Right forelimb (tissue), 1 donor: ENCODE measurements at places on chromosomes 12 and 14.

- DNase-seq, result no peak
Measured at GRCh38 chr12:121300083-121300819, 3.7 kb upstream of the CAMKK2 start.

- DNase-seq, result no peak
Measured at GRCh38 chr12:103880299-103881142, 39.5 kb upstream of the NT5DC3 start.

DNA sequence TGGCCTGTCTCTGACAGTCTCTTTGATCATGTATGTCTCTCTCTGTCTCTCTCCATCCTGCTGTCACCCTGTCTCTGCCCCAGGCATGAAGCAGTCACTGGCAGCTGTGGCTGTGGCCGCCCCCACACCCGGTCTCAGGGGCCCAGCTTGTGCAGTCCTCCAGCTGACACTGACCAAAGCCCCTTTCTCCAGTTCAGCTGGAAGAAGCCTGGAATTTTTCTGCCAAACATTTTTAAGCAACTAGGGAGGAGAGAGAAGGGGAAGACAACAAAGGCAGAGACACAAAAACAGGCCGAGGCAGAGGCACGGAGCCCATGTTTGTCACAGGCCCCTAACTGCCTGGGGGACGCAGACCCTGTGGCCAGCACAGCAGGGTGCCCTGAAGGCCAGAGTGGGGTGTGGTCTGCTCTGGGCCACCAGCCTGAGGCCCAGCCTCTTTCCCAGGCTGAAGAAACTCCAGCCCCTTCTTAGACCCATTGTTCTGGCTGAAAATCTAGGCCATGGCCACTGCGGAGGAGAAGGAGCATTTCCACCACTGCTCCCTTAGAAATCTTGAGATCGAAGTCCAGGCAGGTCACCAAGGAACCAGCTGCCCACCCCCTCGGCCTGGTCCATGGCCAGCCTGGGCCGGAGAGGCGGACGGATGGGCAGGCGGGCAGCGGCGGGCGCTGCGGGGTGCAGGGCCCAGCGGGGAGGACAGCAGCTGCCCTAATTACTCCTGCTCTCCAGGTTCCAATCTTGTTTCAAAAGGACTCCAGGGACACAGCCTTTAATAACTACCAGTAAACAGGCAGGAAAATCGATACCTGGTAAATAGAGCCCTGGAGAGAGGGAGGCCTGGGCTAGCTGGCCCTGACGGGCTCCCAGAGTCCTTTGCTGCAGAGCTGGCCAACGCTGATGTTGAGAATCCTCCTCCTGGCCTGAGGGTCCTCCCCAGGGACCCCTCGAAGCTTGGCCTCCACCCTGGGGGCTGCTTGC is 14.9 kb downstream of the DTX1 start:
- DNase-seq, result no peak

- no peak for DNase-seq
Measured at GRCh38 chr12:55935738-55936151, 4.8 kb downstream of the DGKA start.

- DNase-seq, result no peak
Measured at GRCh38 chr12:99600388-99600787, 47.2 kb upstream of the GARIN6 start.

GRCh38 chr12:26704684-26705460 is 128.1 kb downstream of the ITPR2 start:
- DNase-seq, result no peak

DNA sequence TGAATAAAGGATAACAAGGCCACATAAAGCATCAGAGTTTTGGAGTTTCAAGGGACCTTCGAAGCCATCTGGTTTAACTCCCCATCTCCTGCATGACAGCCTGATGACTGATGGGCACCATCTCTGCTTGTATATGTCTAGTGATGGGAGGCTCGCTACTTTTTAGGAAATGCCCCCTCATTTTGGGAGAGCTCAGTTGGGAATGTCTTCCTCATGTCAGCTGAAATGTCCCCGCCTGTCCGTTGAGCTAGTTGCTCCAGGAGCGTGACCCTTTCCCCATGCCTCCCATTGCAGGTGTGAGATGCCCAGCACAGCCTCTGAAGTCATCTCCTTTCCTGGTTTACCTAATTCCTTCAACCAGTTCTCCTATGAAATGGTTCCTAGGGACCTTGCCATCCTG is 69.6 kb upstream of the CAPRIN2 start:
- DNase-seq, result no peak

GRCh38 chr12:3523058-3523457 is 32.1 kb downstream of the PRMT8 start:
- DNase-seq, result no peak

GRCh38 chr12:87679251-87679650 is 349.9 kb downstream of the C12orf50 start:
- DNase-seq, result no peak

GRCh38 chr14:103803661-103804060 is 43.7 kb downstream of the PPP1R13B start:
- DNase-seq, result no peak

DNA sequence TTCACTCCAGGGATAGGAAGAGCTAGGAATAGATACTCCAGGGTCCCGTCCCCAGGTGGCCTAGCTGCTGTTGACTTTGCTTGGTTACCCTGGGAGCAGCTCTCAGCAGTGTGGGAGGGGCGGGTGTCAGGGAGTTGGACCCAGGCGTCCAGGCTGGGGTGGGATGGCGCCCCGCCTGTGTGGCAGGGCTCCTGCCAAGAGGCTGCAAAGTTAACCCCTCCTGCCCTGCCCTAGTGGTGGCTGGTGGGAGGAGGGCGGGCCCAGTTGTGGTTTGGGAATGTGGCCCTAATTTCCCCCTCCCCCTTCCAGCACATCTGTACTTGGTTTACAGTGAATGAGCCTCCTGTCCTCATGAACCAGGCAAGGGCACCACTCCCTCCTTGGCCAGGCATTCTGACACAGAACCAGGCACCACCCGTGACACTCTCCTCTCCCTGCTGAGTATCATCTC is 1.7 kb upstream of the RARG start:
- no peak for DNase-seq

GRCh38 chr12:121538699-121539061 is 42.1 kb downstream of the KDM2B start:
- DNase-seq, result no peak

DNA sequence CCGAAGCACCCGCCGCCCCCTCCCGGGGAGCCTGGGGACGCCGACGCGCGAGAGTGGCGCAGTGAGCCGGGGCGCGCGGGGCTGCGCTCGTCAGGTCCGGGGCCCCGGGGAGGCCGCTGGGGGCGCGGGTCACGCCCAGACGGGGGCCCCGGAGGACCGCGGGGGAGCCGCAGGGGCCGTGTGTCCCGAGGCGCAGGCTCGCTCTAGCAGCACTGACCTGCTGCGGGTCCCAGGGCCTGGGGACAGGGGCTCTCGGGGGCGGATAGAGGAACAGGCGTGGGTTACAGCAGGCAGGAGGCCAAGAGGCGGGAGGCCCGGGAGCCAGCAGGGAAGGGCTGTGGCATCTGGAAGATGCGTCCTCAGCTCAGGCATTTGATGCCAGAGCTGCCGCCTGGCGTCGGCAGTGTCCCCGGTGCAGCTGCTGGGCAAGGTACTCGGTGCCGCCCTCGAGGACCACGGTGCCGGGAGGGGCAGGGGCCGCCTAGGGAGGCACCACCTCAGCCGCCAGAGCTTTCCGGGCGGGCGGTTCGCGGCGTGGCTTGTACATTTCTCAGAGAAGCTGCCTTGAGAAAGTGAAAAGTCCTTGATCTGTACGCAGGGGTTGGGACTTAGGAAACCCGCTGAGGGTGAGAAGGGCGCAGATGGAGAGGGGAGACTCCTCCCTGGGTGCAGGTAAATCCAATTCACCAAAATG is 1.2 kb downstream of the WNT5B start:
- peak; percentile 73 for DNase-seq

DNA sequence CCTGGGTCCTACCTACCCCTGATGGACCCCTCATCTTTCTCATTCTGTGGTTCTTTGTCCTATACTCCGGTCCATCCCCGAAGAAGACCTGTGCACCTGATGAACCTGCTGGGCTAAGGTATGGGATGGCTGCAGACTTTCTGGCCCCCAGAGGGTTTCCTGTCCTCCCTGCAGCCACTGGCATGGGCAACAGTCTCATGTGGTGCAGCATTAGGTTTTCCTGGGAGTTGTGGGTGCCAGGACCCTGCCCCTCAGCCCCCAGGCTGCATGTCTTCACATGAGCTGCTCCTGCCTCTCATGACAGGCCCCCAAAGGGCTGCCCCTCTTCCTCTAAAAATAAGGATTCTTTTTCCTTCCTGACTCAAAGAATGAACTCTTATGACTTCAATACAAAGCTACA is 72.3 kb upstream of the GPR68 start:
- DNase-seq, result no peak

- DNase-seq, result no peak
Measured at GRCh38 chr12:109724321-109724892, 10.8 kb downstream of the FAM222A start.

DNA sequence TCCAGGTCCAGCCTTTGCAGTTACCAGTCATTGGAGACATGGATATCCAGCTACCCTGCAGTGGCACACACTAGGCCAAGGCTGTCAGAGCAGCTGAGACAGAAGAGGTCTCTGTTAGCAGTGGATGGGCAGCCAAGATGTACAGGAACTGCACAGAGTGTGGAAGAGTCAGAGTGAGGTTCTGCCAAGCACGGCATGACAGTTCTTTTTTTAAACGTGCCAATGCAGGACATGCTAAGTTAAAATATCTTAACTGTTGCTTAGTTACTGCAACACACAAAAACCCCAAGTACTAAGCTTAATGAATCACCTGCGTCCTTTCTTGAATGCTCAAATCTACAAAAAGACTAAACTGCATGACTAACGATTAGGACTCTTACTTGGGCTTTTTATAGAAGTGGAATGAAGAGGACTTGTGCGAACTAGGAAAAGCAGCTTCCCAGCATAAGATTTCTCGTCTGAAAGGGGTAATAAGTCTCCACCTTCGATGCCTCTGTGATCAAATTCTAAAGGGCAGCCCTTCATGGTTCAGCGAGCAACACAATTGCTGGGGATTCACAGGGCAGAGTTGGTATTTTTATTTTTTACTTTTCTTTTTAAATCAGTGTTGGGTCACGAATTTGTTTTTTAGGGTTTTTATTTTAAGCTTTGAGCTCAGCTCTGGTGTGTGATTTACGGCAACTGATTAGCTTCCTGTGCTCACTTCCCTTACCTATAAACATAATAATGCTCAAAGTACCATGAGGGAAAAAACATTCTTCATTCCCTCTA is 20.6 kb downstream of the MAPK1IP1L start:
- peak; percentile 56 for DNase-seq

GRCh38 chr14:21721504-21721903 is 47.9 kb upstream of the OR4E1 start:
- no peak for DNase-seq

GRCh38 chr12:5499566-5500330 is 67.8 kb downstream of the NTF3 start:
- DNase-seq, result peak; percentile 28

- no peak for DNase-seq
Measured at GRCh38 chr14:51912112-51912786, 51.8 kb downstream of the GNG2 start.

- peak; percentile 56 for DNase-seq
Measured at GRCh38 chr14:50397390-50398188, 908 bp upstream of the CDKL1 start.

DNA sequence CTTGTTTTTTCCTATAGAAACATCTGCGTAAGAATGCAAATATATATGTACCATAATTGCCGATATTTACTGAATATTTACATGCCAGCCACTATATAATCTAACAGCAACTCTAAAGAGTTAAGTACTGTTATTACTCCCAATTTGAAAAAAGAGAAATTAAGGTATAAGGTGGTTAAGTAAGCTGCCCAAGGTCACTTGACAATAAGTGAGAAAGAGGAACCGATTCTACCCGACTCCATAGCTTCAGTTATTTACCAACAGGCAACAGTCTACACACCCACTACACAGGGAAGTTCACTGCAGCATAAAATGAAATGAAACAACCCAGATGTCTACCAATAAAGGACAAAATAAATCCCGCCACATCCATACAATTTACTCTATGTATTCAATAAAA is 1.1 kb downstream of the MIS18BP1 start:
- no peak for DNase-seq

- no peak for DNase-seq
Measured at GRCh38 chr12:5441497-5442236, 9.8 kb downstream of the NTF3 start.

DNA sequence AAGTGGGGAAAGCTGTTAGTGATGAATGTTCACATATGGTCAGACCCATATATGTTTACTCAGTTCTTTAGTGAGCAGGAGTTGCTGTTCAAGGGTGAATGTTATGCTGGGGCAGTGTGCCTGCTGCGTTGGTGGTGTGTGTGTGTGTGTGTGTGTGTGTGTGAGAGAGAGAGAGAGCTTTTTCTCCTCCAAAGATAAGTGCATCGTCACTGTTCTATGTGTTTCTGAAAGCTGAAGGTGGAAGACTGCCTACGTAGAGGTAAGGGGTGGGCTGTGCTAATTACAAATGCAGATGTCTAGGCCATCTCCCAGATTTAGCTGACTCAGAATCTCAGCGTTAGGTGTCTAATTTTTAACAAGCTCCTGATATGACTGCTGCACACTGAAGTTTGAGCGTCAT is 10.5 kb downstream of the GABARAPL1 start:
- DNase-seq, result no peak

DNA sequence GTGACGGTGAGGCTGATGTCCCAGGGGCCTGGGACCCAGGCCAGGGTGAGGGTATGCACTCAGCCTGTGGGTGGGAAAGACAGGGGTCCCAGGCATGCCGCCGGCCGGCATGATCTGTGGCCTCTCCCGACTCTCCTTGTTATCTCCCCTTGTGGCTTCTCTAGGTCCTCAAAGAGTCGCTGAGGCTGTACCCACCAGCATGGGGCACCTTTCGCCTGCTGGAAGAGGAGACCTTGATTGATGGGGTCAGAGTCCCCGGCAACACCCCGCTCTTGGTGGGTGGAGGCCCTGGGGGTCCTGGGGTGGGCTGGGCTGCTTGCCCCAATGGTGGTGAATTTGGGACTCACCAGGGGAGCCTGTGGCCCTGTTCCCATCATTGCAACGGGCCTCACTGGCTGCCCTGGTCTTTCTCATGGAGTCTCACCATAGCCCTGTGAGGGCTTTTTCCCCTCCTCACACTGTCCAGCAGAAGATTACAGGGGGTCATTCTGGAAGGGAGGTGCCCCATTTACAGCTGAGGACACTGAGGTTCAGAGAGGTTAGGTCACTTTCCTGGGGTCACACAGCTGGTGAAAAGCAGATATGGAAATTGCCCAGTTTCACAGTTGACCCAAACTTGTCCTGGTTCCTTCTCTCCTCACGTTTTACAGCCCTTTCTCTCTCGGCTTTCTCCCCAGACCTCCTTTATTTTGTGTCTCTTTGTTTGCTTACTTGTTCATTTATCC is 37.9 kb downstream of the CYP46A1 start:
- DNase-seq, result no peak

DNA sequence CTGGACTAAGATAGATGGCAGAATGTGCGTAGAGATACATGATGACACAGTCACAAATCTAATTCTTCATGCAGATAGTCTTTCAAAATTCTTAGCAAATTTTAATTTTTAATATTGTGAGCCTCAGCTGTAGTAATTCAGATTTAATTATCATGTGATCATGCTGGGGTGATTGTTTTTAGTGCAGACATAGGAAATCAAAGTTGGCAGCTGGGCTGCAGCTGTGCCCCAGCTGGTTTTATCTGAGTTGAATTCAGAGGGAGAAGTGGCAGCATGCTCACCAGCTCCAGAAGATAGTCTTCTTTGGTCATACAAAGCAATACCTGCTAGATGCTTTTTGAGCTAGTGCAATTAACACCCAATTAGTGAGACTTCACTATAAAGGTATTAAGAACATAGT is 292.9 kb downstream of the RAD51B start:
- DNase-seq, result peak; percentile 59
